CD4-positive, alpha-beta T cell treated with Interleukin-12 subunit alpha and Interleukin-12 subunit beta, for 1 hour (primary cell): ENCODE measurements at places on chromosomes 5 and 9.

DNA sequence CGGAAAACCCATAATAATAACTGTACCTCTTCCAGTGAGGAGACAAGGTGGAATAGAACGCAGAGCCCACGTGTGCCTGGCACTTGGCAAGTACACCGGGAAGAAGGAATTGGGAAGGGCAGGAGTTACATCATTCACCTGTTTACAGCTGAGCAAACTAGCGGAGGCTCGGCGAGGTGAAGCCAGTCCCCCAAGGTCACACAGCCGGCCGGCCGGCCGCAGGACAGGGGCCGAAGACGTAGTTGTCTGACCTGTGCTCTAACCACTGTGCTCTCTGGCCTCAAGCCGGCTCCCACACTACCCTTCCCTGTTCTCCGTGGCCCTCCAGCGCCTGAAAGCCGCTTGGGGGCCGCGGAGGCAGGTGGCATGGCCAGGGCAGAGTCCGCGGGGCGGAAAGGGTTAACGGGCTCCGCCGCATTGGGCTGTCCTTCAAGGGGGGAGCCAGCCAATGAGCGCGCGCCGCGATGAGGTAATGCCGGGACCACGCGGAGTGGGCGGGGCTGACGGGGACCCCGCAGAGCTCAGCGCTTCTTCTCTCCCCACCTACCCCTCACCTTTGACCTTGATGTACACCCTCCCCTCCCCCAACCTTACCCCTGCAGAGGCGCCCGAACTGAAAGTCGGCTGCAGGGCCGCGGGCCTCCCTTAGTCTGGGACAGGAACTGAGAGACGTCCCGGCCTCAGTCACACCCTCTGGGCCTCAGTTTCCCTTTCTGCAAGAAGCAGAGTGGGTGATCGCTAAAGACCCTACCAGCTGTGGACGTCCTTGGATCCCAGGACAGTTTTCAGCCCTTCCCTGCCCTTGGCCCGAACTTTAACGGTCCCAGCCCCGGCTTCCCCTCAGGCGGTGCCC, 125.1 kb downstream of the C9orf50 start:
- DNase-seq = peak; percentile 93

DNA sequence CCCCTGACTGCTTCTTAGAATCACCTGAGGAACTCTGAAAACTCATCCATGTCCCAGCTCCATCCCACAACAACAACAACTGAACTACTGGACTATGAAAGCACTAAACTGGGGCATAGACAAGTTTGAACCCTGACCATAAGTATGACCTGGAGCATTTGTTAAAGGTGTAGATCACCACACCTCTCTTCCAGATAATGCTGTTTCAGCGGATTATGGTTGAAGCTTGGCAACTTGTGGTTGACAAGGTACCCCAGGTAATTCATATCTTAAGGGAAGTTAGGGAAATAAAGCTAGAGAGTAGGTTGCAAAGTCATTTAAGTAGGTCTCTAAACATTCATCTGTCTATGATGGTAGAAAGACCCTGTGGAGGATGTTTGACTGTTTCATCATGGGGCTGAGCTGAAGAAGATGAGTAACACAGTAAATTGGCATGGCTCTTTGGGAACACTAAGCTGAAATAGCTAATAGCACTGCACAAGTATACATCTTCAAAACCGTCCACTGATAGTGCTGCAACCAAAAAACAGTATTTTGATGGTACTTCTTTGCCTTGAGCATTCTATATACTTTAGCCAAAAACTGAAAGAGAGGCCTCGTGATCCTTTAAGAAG, 80.2 kb downstream of the TMEM174 start:
- no peak for DNase-seq

- DNase-seq = no peak
These were observed 25.7 kb downstream of the CDKN2A start for GRCh38 chr9:21968331-21969010.

- no peak for DNase-seq
These were observed 43.3 kb downstream of the NCS1 start for GRCh38 chr9:130215341-130216119.
